Activated naive CD8-positive, alpha-beta T cell treated with anti-CD3 and anti-CD28 coated beads for 36 hours (primary cell): ENCODE measurements at places on chromosomes 7 and 10. TPM values are rescaled to one million over a fixed set of nuclear protein-coding genes. Genes with fewer than 3 reads are reported as not detected.

DNA sequence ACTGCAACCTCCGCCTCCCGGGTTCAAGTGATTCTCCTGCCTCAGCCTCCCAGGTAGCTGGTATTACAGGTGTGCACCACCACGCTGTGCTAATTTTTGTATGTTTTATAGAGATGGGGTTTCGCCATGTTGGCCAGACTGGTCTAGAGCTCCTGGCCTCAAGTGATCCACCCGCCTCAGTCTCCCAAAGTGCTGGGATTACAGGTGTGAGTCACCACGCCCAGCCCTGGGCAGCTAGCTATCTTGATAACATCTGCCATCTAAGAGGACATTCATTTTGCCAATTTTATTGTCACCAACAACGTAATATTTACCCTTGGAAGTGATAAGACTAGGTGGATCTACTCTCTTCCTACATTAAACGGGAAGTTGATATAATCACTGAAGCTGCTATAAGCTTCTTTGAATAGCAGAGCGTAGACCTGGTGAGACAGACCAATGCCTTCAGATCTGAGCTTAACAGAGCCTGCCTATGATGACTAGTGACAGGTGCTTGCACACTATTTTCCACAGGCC is 39.7 kb upstream of the SLC35B4 start:
- H3K27me3 ChIP-seq, result peaks cover 14% of the 10 kb centered on the region
- no peak overlapping the region for H3K27ac ChIP-seq
- no peak overlapping the region for H3K4me3 ChIP-seq
- no peaks in the 10 kb centered on the region for H3K36me3 ChIP-seq
- peaks cover 4% of the 10 kb centered on the region for H3K4me1 ChIP-seq
- DNase-seq, result no peak

Gene NACAD
- 0.50 TPM for total RNA-seq

Gene OR2A12
- not detected for total RNA-seq

DNA sequence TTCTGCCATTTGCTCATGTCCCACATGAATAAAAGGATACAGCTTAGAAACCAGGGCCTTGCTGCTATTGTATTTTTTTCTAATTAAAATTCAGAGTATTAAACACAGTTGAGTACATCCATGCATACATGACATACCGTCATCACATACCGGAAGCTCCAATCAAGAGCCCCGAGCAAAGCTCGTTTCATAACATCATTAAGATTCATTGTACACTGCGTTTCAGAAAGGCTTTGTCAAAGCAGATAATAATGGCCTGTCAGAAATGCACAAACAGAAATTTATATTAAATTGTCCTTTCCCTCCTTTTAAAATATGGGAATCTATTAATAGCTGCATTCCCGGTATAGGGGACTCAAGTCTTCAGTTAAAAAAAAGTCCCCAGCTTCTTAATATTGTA is 103.4 kb downstream of the PRTFDC1 start:
- no peak overlapping the region for H3K4me3 ChIP-seq
- H3K27ac ChIP-seq, result no peak overlapping the region
- H3K4me1 ChIP-seq, result peaks cover 3% of the 10 kb centered on the region

Gene CCZ1
- total RNA-seq, result 96.8 TPM
